Activated CD8-positive, alpha-beta memory T cell treated with anti-CD3 and anti-CD28 coated beads, Interleukin-2, amount 50 U/mL, for 4 hours (primary cell): ENCODE measurements at places on chromosomes 2 and 18.

GRCh38 chr18:46068763-46069162 is 3.3 kb downstream of the PSTPIP2 start:
- no peak for DNase-seq

DNA sequence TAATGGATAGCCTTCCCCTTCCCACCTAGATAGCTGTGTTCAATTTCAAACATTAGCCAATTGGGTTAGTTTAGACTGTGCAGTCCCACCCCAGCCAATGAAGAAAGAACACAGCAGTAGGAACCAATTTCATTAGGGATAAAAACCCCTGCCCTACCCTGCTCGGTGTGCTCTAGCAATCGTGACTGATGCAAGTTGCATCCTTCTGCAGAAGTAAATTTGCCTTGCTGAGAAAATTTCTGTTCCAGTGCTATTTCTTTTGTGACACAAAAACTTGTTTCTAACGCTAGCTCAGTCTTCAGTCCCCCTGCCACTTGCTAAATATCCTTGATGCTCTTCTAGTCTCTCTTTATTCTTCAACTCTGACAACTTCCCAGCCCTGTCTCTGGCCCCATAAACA is 15.2 kb upstream of the SAP130 start:
- no peak for DNase-seq

GRCh38 chr18:67281746-67282145 is 234.8 kb downstream of the DSEL start:
- DNase-seq, result no peak

DNA sequence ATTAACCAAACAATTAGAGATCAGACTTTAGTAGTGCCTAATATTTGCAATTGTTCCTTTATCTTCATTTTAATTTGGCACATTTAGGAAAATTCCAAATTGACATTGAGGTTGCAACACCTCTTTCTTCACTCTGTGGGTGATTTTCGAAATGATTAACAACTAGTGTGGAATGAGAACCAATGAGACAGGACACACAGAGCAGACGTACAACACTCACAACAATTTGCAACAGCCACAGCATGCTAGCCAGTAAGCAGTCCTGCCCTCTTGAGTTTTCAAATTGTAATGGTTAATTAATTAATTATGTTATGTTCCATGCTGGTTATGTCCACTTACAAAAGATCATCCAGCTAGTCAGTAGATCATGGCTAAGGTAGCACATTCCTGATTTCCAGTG is 339.3 kb downstream of the LRP1B start:
- no peak for DNase-seq
